Panc1 (cell line): ENCODE measurements at places on chromosomes 12 and 14.

- DNase-seq: no peak
- H3K27me3 ChIP-seq: no peaks in the 10 kb centered on the region
- peaks cover 26% of the 10 kb centered on the region; the same call in 1 of the 2 replicates for H3K4me1 ChIP-seq
- H3K36me3 ChIP-seq: no peaks in the 10 kb centered on the region; the same call in 1 of the 2 replicates
- peak overlapping the region; percentile 64 for H3K4me3 ChIP-seq
- H3K27ac ChIP-seq: peak overlapping the region; percentile 82
These were observed 406 bp downstream of the TMEM263 start for GRCh38 chr12:106956048-106956578.

GRCh38 chr12:7264538-7264937 lies 39.3 kb upstream of the ACSM4 start:
- H3K4me1 ChIP-seq: no peaks in the 10 kb centered on the region
- no peaks in the 10 kb centered on the region for H3K36me3 ChIP-seq
- no peak overlapping the region for H3K27ac ChIP-seq
- no peaks in the 10 kb centered on the region for H3K27me3 ChIP-seq
- no peak for DNase-seq

- no peak overlapping the region for H3K27ac ChIP-seq
- H3K4me1 ChIP-seq: no peaks in the 10 kb centered on the region
- H3K4me3 ChIP-seq: no peak overlapping the region
- DNase-seq: no peak
These were observed 5.9 kb upstream of the ANAPC5 start for GRCh38 chr12:121358073-121358472.

DNA sequence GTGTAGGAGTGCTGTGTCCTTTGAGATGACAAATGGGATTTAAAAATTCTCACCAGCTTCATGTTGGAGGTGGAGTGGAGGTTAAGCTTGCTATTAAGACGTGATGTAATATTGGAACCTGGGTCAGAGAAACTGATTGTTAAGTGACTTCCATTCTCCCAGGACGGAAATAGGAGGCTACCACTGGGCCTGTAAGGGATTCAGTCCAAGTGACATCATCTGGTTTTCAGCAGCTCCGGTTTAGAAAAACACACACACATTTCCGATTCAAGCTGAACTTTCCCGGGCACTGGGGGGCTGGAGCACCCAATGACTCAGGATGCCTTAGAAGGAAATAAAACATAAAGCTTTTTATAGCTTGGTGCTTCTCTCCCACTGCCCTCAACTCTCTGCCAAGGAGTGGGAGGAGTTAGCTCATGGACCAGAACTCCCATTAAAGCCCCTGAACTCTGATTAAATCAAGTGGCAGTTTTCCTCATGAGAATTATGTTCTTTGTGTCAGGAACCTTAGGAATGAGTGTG lies 12.4 kb downstream of the CALM1 start:
- peaks cover 8% of the 10 kb centered on the region; the same call in 1 of the 2 replicates for H3K36me3 ChIP-seq
- no peak overlapping the region for H3K27ac ChIP-seq
- H3K4me1 ChIP-seq: peaks cover 4% of the 10 kb centered on the region; the same call in 1 of the 2 replicates
- no peak for DNase-seq

DNA sequence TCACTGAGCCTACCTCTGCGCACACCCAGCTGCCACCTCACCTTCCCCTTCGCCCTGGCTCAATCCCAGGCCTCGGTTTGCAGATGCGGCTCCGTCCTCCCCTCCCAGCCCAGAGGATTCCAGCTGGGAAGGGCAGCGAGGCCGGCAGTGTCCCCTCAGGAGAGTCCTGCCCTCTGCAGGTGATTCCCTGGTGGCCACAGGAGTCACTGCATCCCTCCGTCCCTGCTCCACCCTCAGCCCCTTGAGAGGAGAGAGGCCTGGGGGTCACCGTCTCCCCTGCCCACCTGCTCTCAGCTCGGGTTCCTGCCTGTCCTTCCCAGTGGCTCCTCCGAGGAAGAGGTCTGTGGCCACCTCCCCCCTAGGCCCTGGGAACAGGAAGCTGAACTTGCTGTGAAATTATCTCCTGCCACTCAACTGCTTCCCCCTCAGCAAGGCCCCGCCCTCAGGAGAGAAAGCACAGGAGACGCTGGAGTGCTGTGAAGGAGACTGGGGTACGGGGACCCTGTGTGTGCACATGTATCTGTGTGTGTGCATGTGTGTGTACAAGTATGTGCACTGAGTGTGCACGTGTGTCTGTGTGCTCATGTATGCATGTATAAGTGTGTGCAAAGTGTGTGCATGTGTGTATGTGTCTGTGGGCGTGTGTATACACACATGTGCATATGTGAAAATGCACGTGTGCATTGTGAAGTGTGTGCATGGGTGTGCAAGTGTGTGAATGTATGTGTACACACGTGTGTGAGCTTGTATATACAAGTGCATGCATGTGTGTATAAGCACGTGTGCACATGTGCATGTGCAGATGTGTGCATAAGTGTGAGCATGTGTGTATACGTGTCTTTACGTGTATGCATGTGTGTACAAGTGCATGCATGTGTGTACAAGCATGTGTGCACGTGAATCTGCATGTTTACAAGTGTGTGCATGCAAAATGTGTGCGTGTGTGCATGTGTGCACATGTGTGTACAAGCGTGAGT lies 13.2 kb upstream of the GALNT9 start:
- DNase-seq: no peak
- H3K27me3 ChIP-seq: no peaks in the 10 kb centered on the region; the same call in 1 of the 2 replicates
- H3K27ac ChIP-seq: no peak overlapping the region
- no peaks in the 10 kb centered on the region for H3K36me3 ChIP-seq
- H3K4me1 ChIP-seq: no peaks in the 10 kb centered on the region

GRCh38 chr12:81088221-81088620 lies 10.3 kb downstream of the ACSS3 start:
- no peak overlapping the region for H3K27ac ChIP-seq
- no peaks in the 10 kb centered on the region for H3K36me3 ChIP-seq
- DNase-seq: no peak
- H3K27me3 ChIP-seq: no peaks in the 10 kb centered on the region
- H3K4me3 ChIP-seq: no peak overlapping the region
- H3K4me1 ChIP-seq: no peaks in the 10 kb centered on the region

GRCh38 chr14:90851327-90852036 lies 35.3 kb upstream of the TTC7B start:
- no peaks in the 10 kb centered on the region for H3K36me3 ChIP-seq
- H3K4me1 ChIP-seq: no peaks in the 10 kb centered on the region
- H3K27me3 ChIP-seq: no peaks in the 10 kb centered on the region
- H3K27ac ChIP-seq: peak overlapping the region; percentile 54
- DNase-seq: no peak
- H3K4me3 ChIP-seq: no peak overlapping the region

- no peak for DNase-seq
- H3K27me3 ChIP-seq: no peaks in the 10 kb centered on the region
- H3K27ac ChIP-seq: no peak overlapping the region
These were observed 17.4 kb downstream of the BICDL1 start for GRCh38 chr12:120006258-120006975.

DNA sequence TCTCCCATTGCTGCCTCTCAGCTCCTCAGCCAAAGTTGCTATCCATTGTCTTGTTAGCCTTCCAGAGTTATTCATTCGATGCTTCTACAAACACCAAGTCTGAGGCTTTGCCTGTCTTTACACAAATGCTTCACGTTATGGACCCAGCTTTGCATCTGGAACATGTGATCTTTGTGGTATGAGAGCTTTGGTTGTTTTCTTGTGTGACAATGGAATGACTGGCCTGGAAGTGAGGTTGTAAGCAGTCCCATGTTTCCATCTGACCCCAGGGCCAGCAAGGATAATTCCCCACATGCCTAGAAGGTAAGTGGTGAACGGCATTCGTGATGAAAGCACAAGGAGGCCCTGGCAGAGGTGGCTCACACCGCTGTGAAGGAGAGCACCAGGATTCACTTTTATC lies 866.7 kb upstream of the TMEM132C start:
- H3K4me3 ChIP-seq: no peak overlapping the region
- H3K27ac ChIP-seq: no peak overlapping the region
- no peaks in the 10 kb centered on the region for H3K27me3 ChIP-seq
- H3K4me1 ChIP-seq: no peaks in the 10 kb centered on the region
- DNase-seq: no peak
- H3K36me3 ChIP-seq: no peaks in the 10 kb centered on the region

- DNase-seq: no peak
- no peak overlapping the region for H3K27ac ChIP-seq
- H3K27me3 ChIP-seq: no peaks in the 10 kb centered on the region
These were observed 26.4 kb downstream of the GLIPR1L1 start for GRCh38 chr12:75360920-75361319.

DNA sequence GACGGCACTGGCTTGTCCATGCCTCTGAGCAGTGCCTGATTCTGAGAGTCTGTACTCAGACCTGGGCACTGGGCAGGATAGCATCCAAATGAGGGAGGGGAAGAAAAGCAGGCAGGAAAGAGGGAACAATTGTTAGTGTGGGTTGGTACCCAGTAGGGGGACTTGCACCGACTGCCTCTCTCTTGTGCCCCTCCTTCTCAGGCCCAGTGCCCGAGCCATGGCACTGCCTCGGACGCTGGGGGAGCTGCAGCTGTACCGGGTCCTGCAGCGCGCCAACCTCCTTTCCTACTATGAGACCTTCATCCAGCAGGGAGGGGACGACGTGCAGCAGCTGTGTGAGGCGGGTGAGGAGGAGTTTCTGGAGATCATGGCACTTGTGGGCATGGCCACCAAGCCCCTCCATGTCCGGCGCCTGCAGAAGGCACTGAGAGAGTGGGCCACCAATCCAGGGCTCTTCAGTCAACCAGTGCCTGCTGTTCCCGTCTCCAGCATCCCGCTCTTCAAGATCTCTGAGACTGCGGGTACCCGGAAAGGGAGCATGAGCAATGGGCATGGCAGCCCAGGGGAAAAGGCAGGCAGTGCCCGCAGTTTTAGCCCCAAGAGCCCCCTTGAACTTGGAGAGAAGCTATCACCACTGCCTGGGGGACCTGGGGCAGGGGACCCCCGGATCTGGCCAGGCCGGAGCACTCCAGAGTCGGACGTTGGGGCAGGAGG lies 2.2 kb downstream of the NAB2 start:
- H3K36me3 ChIP-seq: peaks cover 5% of the 10 kb centered on the region; the same call in 1 of the 2 replicates
- DNase-seq: no peak
- peaks cover 18% of the 10 kb centered on the region for H3K4me1 ChIP-seq
- H3K4me3 ChIP-seq: no peak overlapping the region
- H3K27ac ChIP-seq: no peak overlapping the region

- H3K4me3 ChIP-seq: no peak overlapping the region
- H3K4me1 ChIP-seq: no peaks in the 10 kb centered on the region
- H3K36me3 ChIP-seq: no peaks in the 10 kb centered on the region
- H3K27me3 ChIP-seq: no peaks in the 10 kb centered on the region
These were observed 25.7 kb downstream of the TBC1D15 start for GRCh38 chr12:71865166-71865713.

DNA sequence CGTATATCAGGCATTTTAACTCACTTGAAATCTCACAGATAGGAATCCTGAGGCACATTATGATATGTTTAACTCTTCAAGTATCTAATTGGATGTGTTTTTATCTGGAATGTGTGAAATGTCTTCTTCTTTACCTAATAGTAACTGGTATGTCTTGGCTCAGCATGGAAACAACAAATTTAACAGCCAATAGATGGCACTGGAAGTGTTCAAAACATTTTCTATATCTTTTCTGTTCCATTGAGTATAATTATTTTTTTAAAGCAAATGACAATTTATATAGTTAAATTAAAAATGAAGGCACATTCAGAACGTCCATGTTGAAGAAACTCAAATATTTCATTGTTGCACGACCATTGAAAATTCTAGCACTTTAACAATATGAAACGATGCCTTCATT lies 164.6 kb upstream of the SLC16A7 start:
- no peak overlapping the region for H3K27ac ChIP-seq
- H3K4me1 ChIP-seq: no peaks in the 10 kb centered on the region
- no peaks in the 10 kb centered on the region for H3K27me3 ChIP-seq
- DNase-seq: no peak
